ENCODE measurements at places on chromosomes 1 and 21. TPM values are rescaled to one million over a fixed set of nuclear protein-coding genes. Genes with fewer than 3 reads are reported as not detected.

DNA sequence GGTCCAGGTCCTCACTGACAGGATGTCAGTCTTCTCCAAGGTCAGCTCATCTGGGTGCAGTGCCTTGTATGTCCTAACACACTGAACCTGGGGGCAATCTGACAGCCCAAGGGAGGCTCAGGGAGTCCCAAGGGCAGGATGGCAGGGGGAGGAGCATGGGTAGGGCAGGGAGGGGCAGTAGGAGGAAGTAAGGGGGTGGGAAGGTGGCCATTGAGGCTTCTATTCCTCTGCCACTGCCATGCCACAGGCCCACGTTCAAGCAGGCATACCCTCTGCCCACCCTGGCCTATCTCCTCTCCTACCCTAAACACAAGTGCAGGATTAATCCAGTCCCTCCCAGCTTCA, 13.3 kb downstream of the ARHGEF19 start:
- DNase-seq: no peak

The PTPN7 gene
- not detected for total RNA-seq

The TMPRSS15 gene
- total RNA-seq: not detected

DNA sequence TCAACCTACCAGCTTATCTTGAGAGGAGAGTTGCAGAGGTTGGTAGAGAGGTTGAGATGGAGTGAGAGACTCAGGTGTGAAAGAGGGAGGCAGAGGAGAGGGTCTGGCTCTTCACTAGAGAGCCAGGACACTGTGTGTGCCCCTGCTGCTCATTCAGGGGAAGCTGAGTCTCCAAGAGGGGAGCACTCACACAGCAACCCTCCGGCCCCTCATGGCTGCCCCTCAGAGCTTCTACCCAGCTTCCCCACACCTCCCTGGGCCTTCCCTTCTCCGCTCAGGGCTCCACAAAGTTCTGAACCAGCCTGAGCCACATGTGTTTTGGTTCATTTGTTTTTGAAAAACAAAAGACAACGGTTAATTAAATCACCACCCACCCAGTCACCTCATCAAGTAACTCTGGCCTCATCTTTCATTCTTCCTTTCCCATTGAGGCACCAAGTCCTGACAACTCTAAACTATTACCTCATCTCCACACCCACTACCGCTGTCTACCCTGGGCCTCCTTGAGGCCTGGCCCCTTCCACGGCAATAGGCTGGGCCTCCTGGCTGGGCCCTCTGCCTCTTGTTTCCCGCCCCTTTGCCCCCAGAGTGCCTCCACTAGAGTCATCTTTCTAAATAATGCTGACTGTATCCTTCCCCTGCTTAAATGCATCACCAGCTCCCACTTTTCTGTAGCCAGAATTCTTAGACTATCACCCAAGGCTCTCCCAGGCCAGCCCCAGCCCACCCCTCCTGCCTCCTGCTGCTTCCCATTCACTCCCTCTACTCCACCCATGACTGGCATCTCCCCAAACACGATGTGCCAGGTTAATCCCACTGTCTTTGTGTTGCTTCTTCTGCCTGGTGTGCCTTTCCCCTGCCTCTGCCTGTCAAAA, 33.0 kb downstream of the TNNT2 start:
- DNase-seq: no peak

- DNase-seq: no peak
Observed at GRCh38 chr1:98920441-98921110, 84.1 kb downstream of the PLPPR5 start.

- DNase-seq: no peak
Observed at GRCh38 chr1:66396212-66396890, 137.6 kb upstream of the SGIP1 start.

DNA sequence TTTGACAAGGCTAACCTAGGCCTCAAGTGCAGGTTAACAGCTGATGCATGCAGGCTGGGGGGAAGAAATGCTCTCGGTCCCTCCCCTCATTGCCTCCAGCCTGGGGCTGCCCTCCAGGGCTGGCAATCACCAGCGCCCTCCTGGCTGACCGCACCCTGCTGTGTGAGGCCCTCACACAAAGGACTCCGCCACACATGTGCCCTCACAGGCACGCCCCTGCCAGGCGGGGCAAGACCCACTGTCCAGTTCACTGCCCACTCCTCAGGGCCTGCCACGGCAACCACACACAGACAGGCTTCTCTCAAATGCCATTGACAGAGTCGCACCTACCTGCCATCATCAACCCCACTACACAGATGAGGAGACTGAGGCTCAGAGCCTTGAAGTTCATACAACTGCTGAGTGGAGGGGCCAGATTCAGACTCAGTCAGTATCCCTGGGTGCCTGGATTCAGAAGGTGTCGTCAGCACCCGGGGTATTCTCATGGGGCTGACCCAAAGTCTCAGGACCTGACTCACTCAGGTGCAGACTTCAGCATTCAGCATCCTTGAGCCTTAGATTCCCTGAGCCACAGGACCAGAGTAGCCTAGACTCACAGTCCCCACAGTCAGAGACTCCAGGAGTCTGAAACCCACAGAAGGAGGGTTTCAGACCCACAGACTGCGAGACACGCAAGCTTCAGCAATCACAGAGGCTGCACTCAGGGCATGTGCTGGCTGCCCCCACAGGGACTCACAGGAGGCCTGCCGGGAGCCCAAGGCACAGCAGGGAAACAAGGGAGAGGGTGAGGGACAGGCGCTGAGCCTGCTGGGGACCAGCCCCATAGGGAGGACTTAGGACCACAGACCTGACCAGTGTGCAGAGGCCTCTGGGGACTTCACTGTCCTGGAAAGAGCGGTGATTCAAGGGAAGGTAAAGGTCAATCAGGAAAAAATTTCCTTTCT, 458.0 kb downstream of the MATN1 start:
- DNase-seq: no peak

GRCh38 chr1:85406081-85406480, 58.9 kb downstream of the DDAH1 start:
- DNase-seq: no peak

DNA sequence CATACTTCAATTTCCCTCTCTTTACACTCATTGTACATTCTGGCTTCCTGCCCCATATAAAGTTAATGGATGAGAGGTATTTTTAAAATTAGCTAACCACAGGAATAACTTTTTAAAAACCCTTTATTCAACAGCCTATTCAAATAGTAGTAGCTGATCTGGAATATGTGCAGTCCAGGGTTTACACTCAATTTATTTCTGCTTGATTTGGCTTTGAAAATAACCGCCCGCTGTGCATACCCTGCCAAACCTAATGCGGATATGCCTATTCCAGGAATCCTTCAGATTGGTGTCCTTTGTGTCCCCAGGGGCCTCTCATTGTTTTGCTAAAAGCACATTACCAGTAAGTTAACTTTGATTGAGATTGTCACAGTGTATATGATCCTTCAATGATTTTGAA, 1686.2 kb downstream of the PLA2G4A start:
- DNase-seq: no peak

The OR2AK2 gene
- not detected for total RNA-seq

DNA sequence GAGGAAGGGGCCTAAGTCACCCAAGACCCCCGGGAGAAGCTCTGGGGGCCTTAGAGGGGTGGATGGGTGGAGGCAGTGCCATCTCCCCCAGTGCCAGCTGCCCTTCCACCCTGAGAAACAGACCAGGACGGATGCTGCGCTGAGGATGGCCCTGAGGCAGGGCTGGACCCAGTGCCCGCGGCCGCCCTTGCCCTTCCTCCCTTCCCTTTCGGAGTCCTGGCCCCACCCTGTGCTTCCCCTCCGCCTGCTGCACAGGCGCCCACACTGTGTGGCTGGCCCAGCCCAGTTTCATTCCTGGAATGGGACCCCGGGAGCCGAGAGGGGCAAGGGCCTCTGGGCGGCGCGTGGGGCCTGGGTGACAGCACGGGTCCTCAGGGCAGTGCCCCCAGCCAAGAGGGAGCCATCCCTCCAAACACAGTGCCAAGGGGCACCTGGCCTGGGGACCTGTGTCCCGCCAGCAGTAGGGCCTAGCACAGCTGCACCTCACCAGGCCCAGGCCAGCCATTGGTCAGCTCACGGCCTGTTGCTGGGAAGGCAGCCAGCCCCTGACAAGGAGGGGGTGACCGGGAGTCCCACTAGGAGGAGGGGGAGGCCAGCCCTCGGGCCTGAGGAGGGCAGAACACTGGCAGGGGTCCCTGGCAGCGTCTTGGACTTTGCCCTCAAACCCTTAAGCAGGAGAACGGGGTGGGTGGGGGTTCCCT, 13.4 kb upstream of the SKI start:
- no peak for DNase-seq

GRCh38 chr1:9912264-9912936, 2.3 kb upstream of the CTNNBIP1 start:
- no peak for DNase-seq

The AK5 gene
- total RNA-seq: 1.4 TPM

GRCh38 chr1:24868016-24868875, 61.8 kb downstream of the RUNX3 start:
- DNase-seq: no peak

DNA sequence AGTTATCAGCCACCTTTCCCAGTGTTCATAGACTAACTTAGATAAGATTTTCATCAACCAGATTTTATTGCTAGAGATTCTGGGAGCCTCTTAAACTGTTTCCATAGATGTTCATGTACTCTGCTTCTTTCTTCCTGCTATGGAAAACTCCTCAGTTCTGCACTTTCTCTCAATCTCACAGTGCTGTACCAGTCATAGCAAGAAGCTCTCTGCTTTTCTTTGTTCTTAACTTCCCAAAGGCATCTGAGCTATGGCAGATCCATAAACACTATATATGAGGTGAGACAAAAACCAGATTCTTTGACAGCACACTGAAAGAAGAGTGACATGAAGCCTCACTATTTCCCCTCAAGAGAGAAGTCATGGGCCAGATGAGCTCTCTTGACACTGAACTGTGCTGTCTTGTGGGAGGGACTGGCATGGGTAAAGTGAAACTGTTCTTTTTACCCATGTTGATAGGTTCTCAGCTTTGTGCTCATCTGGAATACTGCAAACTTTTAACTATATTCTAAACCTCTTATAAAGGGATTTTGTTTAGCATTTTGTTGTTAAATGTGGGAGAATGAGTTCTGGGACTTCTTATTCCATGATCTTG, 64.2 kb upstream of the LYPLAL1 start:
- DNase-seq: no peak

DNA sequence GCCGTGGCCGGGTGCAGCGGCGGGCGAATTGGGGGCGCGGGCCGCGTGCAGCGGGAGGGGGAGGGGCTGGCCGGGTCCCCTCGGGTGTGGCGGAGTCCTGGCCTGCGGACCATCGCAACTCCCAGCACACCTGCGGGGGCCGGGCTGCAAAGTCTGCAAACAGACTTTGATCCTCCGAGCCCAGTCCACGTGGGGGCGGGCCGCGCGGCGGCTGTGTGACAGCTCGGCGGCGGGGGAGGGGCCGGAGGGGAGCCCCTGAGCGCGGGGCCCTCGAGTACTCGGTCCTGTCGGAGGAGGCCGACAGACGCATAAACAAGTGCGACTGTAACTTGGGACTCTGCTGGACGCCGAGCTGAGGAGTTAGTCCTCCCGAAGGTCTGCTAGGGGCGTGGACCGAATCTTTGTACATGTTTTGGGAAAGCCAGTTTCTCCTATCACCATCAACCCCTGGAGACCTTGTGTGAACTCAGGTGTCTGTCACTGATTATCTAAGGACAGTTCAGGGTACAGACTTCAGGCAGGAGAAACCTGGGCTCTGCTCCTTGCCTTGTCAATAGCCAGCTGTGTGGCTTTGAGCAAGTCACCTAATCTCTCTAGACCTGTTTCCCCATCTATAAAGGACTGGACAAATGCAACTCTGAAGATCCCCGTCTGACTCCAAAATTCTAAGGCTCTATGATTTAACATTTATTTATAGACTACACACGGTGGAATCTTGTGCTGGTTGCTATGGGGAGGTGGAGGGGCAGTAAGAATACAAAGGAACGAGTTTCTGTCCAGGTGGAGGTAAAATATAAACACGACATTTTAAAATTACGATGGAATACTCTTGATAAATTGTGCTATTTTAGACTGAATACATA, 710 bp upstream of the SLC30A1 start:
- peak; percentile 35 for DNase-seq

The MRPL20 gene
- total RNA-seq: 203 TPM

The GREM2 gene
- not detected for total RNA-seq

DNA sequence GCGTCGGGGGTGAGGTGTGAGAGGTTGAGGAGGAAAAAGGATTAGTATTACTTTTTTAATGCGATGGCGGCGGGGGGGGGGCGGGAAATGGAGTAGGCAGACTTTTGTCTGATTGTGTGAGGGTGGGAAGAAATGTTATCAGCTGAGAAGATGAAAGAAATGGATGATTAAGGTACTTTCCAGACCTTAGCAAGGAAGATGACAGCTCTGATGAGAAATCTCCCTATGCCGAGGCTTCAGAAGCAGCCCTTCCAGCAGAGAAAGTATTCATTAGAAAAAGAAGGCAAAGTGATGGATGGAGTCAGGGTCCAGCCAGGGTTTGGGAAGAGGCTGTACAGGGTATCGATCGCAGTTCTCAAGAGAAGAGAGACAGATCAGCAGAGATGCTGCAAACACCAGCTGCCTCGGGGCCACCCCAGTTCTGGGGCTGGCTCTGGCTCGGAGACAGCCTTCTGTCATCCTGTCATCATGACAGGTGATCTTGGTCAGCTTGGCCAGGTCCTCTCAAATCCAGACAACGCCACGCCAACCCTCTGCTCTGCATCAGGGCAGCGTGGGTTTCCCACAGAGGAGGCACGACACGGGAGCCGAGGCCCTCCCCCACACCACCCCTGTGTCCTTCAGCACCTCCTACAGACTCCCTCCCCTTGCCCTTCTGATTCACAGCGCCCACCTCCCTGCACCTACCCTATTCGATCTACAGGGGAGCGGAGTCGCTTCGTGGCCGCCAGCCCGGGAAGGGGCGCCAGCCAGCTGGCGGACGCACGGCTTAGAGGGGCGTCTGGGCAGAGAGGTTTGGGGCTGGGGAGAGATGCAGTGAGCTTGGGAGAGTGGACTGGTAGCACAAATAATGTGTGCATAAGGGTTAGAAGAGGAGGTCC, 674 bp upstream of the ATXN7L2 start:
- no peak for DNase-seq

GRCh38 chr1:76677416-76678405, 189.6 kb upstream of the ST6GALNAC5 start:
- DNase-seq: no peak

The KCNQ4 gene
- total RNA-seq: 0.05 TPM

- no peak for DNase-seq
Observed at GRCh38 chr1:91015794-91016550, 5.9 kb downstream of the ZNF644 start.

The LRRC8D gene
- total RNA-seq: 23.2 TPM

- DNase-seq: no peak
Observed at GRCh38 chr1:44433209-44433608, 28.2 kb downstream of the RNF220 start.

GRCh38 chr1:181503171-181503810, 20.0 kb downstream of the CACNA1E start:
- DNase-seq: no peak

The PIGR gene
- not detected for total RNA-seq

DNA sequence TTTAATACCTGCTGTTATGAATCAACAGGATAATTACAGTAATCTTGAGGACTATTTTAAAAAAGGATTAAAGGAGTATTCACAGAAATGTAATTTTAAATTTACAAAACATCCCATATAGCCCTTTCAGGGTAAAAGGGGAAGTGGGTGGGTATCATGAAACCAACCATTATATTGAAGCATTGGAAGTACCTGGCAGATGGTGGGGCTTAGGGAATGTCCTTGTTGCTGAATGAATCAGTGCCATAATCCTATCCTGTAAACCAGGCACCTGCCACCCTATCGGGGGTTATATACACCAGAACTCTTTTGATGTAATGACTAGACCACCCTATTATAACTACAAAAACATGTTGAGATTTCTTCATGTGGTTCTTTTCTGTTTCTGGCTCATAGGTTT, 30.4 kb downstream of the CDC14A start:
- DNase-seq: no peak
